ENCODE measurements at places on chromosomes 13 and 19.
A peak's percentile ranks its signal among the peaks of the same experiment; 100 is the strongest.

DNA sequence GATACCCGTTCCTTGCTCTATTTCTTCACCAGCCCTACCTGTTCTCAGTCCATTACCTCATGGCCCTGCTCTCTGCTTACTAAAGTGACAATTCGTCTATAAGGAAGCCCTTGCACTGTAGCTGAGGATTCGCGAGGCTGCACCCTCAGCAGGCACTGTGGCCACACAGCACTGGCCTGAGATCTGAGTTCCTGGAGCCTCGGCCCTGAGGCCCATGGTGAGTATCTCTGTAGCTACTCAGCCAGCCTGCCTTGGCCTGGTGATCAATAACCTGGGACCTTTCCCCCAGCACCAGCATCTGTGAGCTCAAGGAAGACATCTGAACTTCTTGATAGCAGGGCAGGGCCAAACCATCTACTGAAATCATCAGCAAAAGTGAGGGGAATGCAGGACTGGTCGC lies 90.7 kb downstream of the RGCC start:
- no peak overlapping the region for H3K27ac ChIP-seq
- no peaks in the 10 kb centered on the region for H3K36me3 ChIP-seq
- DNase-seq: no peak
- H3K4me1 ChIP-seq: peaks cover 21% of the 10 kb centered on the region
- no peaks in the 10 kb centered on the region for H3K27me3 ChIP-seq

GRCh38 chr13:112889351-112890290 lies 79.4 kb upstream of the MCF2L start:
- H3K4me1 ChIP-seq: peaks cover 2% of the 10 kb centered on the region
- peaks cover 12% of the 10 kb centered on the region for H3K27me3 ChIP-seq
- DNase-seq: no peak
- H3K36me3 ChIP-seq: peaks cover 2% of the 10 kb centered on the region

DNA sequence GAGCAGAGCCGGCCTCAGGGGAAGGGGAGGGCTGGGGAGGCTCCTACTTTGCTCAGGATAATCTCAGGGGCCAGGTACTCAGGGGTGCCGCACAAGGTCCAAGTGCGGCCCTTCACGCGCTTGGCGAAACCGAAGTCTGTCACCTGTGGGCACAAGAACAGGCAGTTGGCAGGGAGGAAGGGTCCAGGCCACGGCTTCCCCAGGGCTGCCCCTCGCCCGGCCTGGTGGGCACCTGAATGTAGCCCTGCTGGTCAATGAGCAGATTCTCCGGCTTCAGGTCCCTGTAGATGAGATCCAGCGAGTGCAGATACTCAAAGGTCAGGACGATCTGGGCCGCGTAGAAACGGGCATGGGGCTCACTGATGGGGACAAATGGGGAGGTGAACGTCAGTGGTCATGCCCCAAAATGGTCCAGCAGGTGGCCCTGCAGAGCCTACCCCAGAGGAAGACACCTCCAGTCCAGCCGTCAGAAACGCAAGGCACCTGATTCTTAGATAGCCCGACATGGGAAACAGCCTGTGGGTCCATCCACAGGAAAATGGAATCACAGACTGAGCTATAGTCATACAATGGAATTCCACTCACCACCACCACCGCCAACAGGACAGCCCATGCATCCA lies 7.1 kb upstream of the SAMD1 start:
- H3K27me3 ChIP-seq: no peaks in the 10 kb centered on the region
- peaks cover 28% of the 10 kb centered on the region for H3K36me3 ChIP-seq
- no peak for DNase-seq
- no peak overlapping the region for H3K4me3 ChIP-seq
- peaks cover 2% of the 10 kb centered on the region for H3K4me1 ChIP-seq
- H3K27ac ChIP-seq: no peak overlapping the region

GRCh38 chr19:33312065-33312464 lies 9.7 kb upstream of the CEBPA start:
- no peak overlapping the region for H3K4me3 ChIP-seq
- DNase-seq: no peak
- H3K36me3 ChIP-seq: no peaks in the 10 kb centered on the region
- H3K27ac ChIP-seq: no peak overlapping the region

DNA sequence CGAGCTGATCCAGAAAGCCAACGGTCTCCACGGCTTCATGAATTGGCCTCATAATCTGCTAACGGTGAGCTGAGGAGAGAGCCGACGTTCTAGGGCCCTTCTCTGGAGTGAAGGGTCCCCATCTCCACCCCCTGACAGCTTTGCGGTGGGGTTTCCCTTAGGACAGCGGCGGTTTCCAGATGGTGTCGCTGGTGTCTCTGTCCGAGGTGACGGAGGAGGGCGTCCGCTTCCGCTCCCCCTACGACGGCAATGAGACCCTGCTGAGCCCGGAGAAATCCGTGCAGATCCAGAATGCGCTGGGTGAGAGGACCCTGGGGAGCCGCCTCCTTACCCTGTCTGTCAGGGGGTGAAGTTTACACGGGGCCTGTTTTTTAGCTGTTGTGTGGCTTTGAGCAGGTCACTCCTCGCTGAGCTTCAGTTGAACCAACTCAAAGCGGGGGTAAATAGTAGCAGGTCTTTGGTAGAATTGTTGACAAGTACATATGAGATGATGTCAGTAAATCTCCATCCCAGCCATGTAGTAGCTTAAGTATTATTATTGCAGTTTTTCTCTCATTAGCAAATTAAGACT lies 801 bp downstream of the QTRT1 start:
- H3K4me1 ChIP-seq: peaks cover 12% of the 10 kb centered on the region
- peak; percentile 73 for DNase-seq
- peaks cover 3% of the 10 kb centered on the region for H3K27me3 ChIP-seq
- H3K4me3 ChIP-seq: peak overlapping the region; percentile 91
- peaks cover 15% of the 10 kb centered on the region for H3K36me3 ChIP-seq

GRCh38 chr13:95360464-95361097 lies 59.3 kb upstream of the ABCC4 start:
- peaks cover 1% of the 10 kb centered on the region for H3K27me3 ChIP-seq
- H3K4me3 ChIP-seq: no peak overlapping the region
- no peaks in the 10 kb centered on the region for H3K36me3 ChIP-seq
- H3K4me1 ChIP-seq: no peaks in the 10 kb centered on the region
- DNase-seq: no peak

DNA sequence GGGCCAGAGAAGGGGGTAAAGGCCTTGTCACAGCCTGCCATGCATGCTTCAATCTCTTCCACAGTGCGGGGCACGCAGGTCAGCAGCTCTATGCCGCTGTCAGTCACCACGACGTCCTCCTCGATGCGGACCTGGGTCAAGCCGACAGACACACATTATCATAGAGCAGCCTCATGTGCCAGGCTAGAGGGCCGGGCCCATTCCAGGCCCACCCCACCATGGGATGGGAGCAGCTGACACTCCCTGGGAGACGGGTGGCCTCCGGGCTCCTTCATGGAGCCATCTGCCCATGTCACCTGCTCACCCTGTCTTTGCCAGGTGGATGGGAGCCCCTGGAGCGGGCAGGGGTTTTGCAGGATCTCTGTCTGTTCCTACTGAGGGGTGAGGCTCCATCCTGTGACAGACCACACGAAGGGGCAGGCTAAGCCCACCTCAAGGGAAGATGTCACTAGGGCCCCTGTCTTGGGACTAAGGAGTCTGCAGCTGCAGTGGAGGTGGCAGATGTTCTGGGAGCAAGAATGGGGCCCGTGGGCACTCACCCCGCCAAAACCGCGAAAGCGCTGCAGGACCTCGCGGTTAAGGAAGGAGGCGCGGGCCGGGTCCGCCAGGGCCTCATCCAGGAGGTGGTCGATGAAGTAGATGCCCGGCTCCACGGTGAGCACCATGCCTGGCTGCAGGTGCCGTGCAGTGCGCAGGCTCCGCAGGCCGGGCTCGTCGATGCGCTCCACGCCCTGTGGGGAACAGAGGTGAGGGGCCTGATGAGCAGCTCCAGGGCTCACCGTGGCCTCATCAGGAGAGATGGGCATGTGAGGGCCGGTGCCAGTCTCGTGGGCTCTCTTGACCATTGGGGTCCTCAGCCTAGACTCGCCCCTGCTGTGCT lies 14.1 kb downstream of the CEBPG start:
- H3K27ac ChIP-seq: no peak overlapping the region
- DNase-seq: no peak
- peaks cover 3% of the 10 kb centered on the region for H3K36me3 ChIP-seq
- H3K4me1 ChIP-seq: no peaks in the 10 kb centered on the region
- H3K27me3 ChIP-seq: no peaks in the 10 kb centered on the region

DNA sequence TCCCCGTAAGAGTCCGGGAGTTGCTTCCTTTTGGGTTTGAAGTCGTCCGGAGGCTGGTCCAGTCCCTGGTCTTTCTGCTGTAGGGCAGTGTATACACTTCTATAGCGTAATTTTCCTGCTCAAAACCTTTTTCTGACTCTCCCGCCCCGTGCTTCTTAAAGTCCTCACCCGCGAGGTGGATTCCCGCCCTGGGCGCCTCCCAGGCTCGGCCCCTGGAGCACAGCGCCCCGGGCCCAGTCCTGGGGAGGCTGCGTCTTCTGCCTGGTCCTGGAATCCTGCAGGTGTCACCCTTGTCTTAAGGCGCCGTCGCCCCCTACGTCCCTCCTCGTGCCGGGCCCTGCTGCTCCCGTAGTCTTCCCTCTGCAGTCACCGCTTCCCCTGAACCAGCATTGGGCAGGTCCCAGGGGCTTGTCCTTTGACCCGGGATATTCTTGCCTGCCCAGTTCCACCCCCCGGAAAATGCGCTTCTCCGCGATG lies 34.4 kb upstream of the ZNF808 start:
- no peak for DNase-seq
- H3K36me3 ChIP-seq: peaks cover 2% of the 10 kb centered on the region
- no peak overlapping the region for H3K27ac ChIP-seq
- no peaks in the 10 kb centered on the region for H3K4me1 ChIP-seq
- H3K27me3 ChIP-seq: no peaks in the 10 kb centered on the region

GRCh38 chr19:5784581-5785147 lies at the start of gene PRR22:
Gene PRR22 (minus strand): TSS chr19:5784746. CDS start chr19:5784660, 86 bp downstream.
- DNase-seq: no peak
- no peak within 1 kb of the TSS for H3K27ac ChIP-seq
- peaks cover 34% of the 10 kb centered on the region for H3K36me3 ChIP-seq
- H3K27me3 ChIP-seq: no peaks in the 10 kb centered on the region
- H3K4me1 ChIP-seq: peaks cover 2% of the 10 kb centered on the region

- no peak for DNase-seq
- H3K4me1 ChIP-seq: peaks cover 25% of the 10 kb centered on the region
- peaks cover 48% of the 10 kb centered on the region for H3K27me3 ChIP-seq
- H3K36me3 ChIP-seq: peaks cover 3% of the 10 kb centered on the region
- peak overlapping the region; percentile 33 for H3K4me3 ChIP-seq
- no peak overlapping the region for H3K27ac ChIP-seq
These were observed 516 bp upstream of the ATP1A3 start for GRCh38 chr19:41994521-41994971.

DNA sequence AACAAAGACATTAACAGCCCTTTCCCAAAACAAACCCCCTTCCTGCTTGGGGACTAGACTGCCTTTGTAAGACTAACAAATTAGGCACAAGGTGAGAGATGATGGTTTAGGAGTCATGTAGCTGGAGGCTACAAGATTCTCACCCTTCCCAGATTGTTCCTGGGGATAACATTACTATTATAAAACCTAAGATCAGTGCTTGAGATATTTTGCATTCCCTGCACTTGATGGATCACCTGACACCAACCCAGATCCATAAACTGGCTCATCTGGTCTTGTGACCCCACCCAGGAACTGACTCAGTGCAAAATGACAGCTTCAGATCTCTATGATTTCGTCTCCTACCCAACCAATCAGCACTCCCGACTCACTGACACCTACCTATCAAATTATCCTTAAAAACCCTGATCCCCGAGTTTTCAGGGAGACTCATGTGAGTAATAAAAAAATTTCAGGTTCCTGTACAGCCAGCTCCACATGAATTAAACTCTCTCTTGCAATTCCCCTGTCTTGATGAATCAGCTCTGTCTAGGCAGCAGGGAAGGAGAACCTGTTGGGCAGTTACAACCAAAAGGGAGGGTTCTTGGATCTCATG lies 2.4 kb upstream of the ZNF616 start:
- H3K4me1 ChIP-seq: peaks cover 17% of the 10 kb centered on the region
- H3K27me3 ChIP-seq: no peaks in the 10 kb centered on the region
- no peak for DNase-seq
- H3K4me3 ChIP-seq: no peak overlapping the region

GRCh38 chr13:27401210-27401609 lies 23.2 kb upstream of the GTF3A start:
- no peak overlapping the region for H3K4me3 ChIP-seq
- no peaks in the 10 kb centered on the region for H3K4me1 ChIP-seq
- H3K36me3 ChIP-seq: no peaks in the 10 kb centered on the region
- no peak overlapping the region for H3K27ac ChIP-seq
- no peak for DNase-seq

DNA sequence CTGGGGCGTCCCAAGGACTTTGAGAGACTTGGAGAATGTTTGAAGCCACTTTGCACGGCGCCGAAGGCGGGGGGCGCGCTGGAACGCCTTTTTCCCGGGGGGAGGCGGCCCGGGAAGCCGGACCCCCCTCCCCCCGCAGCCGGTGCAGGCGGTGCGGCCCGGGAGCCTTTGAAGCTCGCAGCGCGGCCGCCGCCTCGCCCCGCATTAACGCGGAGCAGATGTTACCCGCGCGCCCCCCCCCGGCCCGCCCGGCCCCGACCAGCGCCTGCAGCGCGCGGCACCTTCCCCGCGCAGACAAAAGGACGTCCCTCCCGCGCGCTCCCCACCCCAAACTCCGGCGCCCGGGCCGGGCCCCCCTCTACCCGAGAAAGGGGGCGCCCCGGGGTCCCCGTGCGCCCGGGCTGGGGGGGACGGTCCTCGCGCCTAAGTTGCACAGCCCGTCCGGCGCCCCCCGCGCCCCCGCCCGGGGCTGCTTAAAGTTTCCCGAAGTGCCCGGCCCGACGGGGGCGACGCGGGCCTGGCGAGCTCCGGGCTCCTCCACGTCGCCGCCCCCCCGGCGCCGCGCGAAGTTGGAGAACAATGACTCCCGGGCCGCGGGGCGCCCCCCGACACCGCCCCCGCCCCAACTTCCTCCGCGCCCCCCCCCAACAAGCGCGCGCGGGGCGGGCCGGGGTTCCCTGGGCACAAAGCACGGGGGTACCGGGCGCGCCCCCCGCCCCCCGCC lies 685 bp downstream of the TCF3 start:
- peaks cover 16% of the 10 kb centered on the region for H3K36me3 ChIP-seq
- H3K27ac ChIP-seq: peak overlapping the region; percentile 93
- H3K27me3 ChIP-seq: no peaks in the 10 kb centered on the region
- DNase-seq: peak; percentile 81

- no peaks in the 10 kb centered on the region for H3K27me3 ChIP-seq
- peaks cover 1% of the 10 kb centered on the region for H3K36me3 ChIP-seq
- peak; percentile 75 for DNase-seq
- H3K4me3 ChIP-seq: no peak overlapping the region
- peaks cover 15% of the 10 kb centered on the region for H3K4me1 ChIP-seq
These were observed 2.8 kb downstream of the BRME1 start for GRCh38 chr19:13902993-13903555.
